Vagina (tissue), 2 donors: ENCODE measurements at places on chromosomes 7 and 10. TPM values are rescaled to one million over a fixed set of nuclear protein-coding genes. Genes with fewer than 3 reads are reported as not detected.

DNA sequence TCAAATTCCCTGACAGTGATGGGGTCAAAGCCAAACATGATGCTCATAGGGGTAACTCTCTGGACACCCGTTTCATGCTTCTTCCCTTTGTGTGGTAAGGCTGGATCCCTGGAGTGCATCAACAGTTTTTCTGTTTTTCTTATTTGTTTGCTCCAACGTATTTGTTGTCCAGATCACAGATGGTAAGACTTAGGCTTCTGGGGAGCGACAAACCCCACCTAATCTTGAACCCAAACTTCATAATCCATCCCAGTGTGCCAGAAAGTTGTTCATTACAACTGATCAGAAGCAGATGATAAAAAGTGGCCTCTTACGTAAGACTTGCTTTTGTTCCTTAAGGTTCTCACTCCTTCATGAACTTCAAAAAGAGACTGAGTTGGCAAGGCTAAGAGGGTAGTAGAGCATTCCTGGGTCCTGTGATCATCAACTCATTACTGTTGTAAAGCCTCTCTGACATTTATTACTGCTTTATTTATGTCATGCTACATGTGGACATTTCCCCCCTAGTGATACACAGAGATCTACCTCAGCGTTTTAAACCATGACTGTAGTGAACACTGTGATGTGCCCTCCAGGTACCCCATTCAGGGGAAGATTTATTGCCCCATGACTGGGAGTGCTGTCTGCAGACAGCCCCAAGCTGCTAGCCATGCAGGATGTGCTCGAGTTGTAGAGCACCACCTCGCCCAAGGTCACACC lies 125.6 kb downstream of the CCDC71L start:
- no peak for DNase-seq

- DNase-seq: no peak
Observed at GRCh38 chr7:18356191-18356645, 139.3 kb upstream of the HDAC9 start.

DNA sequence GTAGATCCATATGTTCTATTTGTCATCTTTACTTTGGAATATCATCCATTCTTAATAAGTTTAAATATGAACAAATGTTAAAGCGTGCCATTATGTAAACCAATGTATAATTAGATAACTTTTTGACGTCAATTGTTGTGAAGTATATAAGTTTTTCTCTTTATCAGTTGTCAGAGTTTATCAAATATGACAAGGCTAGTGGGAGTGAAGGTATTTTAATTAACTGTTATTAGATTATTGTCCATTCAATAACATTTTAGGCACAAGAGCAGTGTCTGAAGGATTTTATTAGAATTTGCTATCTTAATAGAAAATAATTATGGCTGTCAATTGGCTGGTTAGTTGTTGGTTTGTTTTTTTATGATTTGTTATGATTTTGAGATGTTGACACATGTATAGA lies 280.6 kb downstream of the CDK14 start:
- no peak for DNase-seq

Gene CYP2W1
- 2.0 TPM for total RNA-seq

DNA sequence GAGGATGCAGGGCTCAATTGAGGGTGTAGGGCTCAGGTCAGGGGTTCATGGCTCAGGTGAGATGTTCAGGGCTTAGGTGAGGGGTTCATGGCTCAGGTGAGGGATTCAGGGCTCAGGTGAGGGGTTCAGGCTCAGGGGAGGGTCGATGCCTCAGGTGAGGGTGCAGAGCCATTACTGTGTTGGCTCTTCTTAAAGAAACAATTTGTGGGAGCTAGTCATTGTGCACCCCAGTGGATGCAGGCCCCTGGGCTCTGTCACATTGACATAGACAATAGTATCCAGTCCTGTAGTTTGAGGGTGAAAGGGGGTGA lies 86.7 kb downstream of the ADCY1 start:
- peak; percentile 64 for DNase-seq

Gene SORCS3
- 0.25 TPM for total RNA-seq

GRCh38 chr7:104453190-104453589 lies 124.8 kb downstream of the LHFPL3 start:
- DNase-seq: no peak

Gene TMEM139
- not detected for total RNA-seq

Gene ADAP1
- total RNA-seq: 4.2 TPM
